NCI-H1048 (cell line): ENCODE measurements at places on chromosomes 6 and 20.

GRCh38 chr20:34954904-34955230, 739 bp downstream of the GSS start:
- DNase-seq, result no peak

DNA sequence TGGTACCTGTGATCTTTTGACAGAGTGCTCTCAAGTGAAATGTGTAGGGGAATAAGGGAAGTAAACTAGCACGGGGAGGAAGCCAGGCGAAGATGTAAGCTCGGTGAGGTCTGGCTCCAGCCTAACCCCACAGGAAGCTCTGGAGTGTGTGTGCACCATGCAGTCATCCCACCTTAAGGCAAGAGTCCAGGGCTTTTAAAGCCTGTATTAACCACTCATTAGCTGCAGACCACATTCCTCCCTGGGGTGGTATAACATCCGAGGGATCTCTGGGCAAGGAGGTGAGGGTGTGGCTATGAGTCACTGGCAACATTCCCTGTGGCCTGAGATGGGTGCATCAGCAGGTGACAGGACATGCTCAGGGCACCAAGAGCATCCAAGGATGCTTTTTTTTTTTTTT, 12.5 kb upstream of the RANBP9 start:
- DNase-seq, result no peak

DNA sequence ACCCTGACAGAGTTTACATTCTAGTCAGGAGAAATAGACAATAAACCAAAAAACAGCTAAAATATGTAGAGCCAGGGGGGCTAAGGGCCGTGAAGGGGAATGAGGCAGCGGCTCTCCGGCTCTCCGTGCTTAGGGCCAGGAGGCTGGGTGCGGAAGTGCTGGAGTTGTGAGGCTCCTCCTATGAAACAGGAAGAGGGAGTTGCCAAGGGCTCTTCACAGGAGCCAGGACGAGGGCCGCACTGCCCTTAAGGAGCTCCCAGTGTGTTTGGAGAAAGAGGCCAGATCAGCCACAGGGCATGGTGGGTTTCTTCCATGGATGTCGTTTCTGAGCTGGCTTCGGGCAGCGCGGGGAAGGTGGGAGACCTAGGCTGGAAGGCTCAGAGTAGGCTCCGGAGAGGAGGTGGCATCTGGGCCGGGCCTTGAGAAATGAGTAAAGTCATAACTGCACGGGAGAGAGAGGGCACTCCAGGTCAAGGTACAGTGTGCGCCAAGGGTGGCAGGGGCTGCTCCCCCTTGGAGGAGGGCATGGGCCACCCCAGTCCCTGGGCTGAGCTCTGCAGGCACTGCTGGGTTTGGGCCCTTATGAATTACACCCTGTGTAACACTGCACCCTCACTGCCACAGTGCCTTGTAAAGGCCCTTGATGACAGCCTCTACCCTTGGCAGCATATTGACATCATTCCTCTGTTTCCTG, 20.8 kb upstream of the MLN start:
- no peak for DNase-seq

DNA sequence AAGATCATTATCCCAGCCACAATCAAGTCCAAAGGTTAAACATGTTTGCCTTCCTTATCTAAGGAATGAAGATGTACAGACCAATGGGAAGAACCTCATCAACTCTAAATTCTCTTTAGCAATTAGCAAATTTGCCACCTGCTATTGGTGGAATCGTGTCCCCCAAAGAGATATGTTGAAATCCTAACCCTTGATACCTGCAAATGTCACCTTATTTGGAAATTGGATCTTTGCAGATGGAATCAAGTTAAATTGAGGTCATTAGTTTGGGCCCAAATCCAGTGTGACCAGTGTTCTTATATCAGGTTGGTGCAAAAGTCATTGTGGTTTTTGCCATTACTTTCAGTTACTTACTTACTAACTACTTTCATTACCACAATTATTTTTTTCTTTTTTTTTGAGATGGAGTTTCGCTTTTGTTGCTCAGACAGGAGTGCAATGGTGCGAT, 31.3 kb downstream of the KLHL31 start:
- DNase-seq, result no peak

- no peak for DNase-seq
Observed at GRCh38 chr6:157278171-157278570, 45.1 kb downstream of the TMEM242 start.

DNA sequence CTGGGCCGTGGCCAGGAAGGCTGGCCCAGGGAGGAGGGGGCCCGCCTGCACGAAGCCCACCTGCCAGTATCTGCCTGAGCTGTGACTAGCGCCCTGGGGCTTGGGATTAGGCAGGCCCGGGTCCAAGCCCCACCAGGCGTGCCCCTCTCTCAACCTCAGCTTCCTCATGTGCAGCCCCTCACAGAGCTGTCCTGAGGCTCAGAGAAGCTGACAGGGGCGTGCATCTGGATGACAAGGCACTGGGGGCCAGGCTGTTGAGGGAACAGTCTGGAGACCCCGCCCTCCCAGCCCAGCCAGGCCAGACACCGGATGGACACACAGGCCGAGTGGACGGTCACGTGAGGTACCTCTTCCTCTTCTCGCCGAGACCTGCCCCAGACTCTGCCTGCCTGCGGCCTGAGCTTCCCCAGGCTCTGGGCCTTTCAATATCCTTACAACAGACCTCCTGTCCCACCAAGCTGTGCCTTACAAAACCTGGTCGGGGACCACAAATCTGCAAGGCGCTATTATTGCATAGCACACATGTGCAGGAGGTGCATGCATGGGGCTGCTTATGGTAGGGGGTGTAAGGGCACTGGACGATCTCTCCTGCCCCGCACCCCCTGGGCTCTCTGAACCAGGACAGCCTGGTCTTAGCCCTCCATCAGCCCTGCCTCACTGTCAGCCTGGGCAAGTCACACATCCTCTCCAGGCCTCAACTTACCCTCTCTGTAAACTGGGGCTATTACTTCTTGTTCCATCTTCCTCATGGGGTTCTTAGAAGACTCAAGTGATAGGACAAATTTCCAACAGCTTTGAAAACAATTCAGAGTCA, 20.0 kb downstream of the NOL4L start:
- DNase-seq, result no peak

DNA sequence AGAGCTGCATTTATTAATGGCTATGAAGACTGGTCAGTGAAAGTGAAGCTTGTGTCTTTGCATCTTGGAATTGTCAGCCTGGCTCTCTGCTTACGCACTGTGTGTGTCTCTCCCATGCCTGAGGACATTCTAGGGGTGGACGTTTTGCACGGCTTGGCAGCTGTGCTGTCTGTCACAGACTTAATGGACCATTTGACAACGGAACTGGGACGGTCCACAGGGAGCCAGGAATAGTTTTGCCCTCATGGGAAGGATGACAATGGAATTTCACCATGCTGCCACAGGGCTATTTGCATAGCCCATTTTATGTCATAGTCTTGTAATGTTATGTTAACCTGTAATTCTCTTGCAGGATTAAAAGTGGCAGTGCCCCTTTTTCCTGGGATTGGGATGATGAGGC, 44.7 kb downstream of the OR2B6 start:
- DNase-seq, result no peak
